ENCODE measurements at places on chromosomes 7 and 10. TPM values are rescaled to one million over a fixed set of nuclear protein-coding genes. Genes with fewer than 3 reads are reported as not detected.

The TMEM184A gene
- 8.8 TPM for total RNA-seq

The CCDC136 gene
- total RNA-seq: 2.2 TPM

The PRSS1 gene
- total RNA-seq: not detected

The KCNMA1 gene
- total RNA-seq: 38.0 TPM

The FMC1 gene
- total RNA-seq: 18.0 TPM
